ENCODE measurements at places on chromosomes 3 and 15.

- no peak for DNase-seq
These were observed 73.3 kb downstream of the NSMCE3 start for GRCh38 chr15:29196290-29196689.

DNA sequence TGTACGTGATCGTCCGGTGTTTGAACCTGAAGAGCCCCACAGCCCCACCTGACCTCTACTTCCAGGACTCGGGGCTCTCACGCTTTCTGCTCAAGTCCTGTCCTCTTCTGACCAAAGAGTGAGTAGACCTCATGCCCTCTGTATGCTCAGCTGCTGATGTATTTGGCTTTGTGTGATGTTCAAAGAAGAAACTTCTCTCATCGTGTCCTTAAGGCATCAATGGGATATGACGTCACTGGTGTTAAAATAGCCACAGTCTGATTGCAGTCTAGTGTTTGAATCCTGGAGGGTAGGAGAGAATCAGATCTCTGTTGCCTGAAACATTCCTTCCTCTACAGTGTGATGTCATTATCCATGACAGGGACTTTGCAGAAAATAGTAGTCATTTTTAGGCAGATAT lies 28.1 kb downstream of the ABHD2 start:
- DNase-seq = no peak

- DNase-seq = no peak
These were observed 77.6 kb downstream of the SSR3 start for GRCh38 chr3:156477323-156477722.

DNA sequence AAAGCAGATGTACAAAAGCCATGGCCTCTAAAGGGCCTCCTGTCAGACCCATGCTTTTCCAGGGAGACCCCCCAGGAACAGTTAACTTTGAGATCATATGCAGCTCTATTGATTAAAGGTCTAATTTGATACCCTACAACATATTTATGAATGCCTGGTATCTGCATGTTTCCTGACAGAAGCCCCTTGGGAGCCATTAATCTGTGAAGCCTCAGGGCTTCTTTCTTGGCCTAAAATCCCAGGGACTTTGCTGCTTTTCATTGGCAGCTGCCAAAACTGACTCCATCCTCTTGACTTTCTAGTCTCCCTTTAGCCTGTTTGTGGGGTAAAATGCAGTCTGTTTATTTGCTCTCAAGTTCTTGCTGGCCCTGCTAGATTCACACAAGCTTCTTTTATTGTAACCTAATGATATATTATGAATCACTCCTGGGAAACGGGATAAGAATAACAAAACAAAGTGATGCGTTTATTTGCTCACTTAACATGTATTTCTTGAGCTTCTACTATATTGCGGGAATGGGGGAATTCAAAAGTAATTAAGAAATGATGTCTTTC lies 257.0 kb downstream of the LSAMP start:
- DNase-seq = no peak

DNA sequence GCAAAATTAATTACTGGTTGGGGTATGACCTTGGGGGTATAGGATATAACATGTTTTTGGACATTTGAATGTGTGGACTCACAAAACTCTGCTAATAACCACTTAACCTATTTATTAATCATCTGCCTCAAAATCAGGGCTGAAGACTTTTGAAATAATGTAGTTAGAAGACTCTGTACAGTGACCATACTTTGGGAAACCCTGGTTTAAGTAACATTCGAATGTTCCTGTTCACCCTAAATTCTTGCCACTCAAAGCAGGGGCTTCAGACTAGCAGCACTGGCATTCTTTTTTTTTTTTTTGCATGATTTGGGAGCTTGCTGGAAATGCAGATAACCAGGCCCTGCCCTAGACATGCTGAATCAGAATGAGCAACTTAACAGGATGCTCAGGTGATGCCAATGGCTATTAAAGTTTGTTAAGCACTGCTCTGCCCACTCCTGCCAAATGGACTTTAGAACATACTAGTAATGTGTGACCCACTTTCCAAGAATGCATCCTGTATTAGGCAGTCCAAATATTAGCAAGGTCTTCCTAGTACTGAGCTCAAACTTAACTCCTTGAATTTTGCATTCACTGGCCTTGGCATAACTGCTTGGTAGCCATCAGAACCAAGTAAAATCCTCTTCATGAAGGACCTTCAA lies 12.7 kb upstream of the ST3GAL6 start:
- DNase-seq = no peak

DNA sequence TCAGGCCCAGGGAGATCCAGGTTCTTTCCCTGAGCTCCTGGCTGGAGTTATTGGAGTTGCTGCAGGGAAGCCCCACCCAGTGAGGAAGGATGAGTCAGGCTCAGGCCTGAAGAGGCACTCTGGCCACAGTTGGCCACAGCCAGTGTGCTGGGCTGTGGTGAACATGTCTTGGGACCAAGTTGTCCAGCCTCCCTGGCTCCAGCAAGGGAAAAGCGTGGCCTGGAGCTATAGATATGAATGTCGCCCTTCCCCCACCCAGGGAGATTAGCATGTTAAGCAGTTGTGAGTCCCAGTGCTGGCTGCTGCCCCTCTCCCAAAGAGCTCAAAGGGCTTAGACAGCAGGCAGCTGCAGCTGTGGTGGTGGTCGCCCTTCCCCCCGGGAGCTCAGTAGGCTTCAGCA lies 963.2 kb downstream of the ROBO2 start:
- DNase-seq = no peak

DNA sequence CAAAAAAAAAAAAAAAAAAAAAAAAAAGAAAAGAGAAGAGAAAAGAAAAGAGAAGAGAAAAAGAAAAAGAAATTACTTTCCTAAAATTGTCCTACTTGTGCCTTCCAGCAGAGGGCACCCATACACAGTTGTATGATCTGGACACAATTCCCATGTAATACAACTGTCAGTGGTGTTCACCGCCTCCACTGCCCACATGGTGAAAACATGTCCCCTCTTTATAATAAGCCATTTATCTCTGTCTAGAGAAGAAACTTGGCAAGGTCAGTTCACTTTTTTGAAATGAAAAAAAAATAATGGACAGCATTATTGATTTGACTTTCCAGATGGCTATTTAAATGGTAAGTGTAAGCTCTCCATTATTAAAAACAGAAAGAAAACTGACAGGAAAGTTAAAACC lies 459.4 kb downstream of the GBE1 start:
- no peak for DNase-seq
